Hepatocyte (in vitro differentiated cells): ENCODE measurements at places on chromosomes 13 and 19. TPM values are rescaled to one million over a fixed set of nuclear protein-coding genes. Genes with fewer than 3 reads are reported as not detected.

NALCN gene
- total RNA-seq: 0.33 and 0.48 TPM in 2 replicates

ZFP28 gene
- total RNA-seq: 4.7 and 5.7 TPM in 2 replicates

KIR3DL1 gene
- total RNA-seq: not detected in 2 replicates

BCL3 gene
- 4.3 and 6.3 TPM in 2 replicates for total RNA-seq

IGFL2 gene
- 12.9 and 15.2 TPM in 2 replicates for total RNA-seq

FRY gene
- 3.7 and 6.4 TPM in 2 replicates for total RNA-seq

WBP4 gene
- total RNA-seq: 6.1 and 8.4 TPM in 2 replicates

LIPE gene
- total RNA-seq: 6.4 and 11.2 TPM in 2 replicates

NANOS3 gene
- total RNA-seq: 0.60 TPM in 1 of 2 replicates, not detected in the other

SHD gene
- 0.08 TPM in 1 of 2 replicates, not detected in the other for total RNA-seq

GRCh38 chr19:49422407-49423070 lies 702 bp downstream of the PTH2 start:
- H3K27ac ChIP-seq: no peak overlapping the region
- peaks cover 99% of the 10 kb centered on the region for H3K27me3 ChIP-seq
- peak; percentile 41 for DNase-seq
- H3K4me3 ChIP-seq: no peak overlapping the region
- H3K36me3 ChIP-seq: no peaks in the 10 kb centered on the region

DNA sequence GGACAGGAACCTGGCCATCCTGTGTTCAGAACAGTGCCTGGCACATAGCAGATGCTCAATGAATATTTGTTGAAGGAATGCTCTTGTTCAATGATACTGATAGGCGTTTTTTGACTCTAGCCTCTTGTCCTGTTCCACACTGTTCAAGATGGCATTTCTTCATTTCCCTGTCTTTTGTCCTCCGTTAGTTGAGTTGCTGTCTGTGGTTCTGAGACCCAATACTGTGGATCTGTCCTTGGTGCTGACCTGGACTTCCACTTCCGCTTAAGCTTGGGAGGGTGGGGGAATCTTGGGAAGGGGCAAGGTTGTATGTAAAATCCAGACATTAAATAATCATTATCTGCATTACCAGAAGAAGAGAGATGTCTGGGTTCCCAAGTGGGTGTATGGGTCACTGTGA lies 8.3 kb upstream of the KCNN4 start:
- no peaks in the 10 kb centered on the region for H3K36me3 ChIP-seq
- no peaks in the 10 kb centered on the region for H3K4me1 ChIP-seq
- H3K4me3 ChIP-seq: no peak overlapping the region
- peak; percentile 63 for DNase-seq
- no peak overlapping the region for H3K27ac ChIP-seq

DNA sequence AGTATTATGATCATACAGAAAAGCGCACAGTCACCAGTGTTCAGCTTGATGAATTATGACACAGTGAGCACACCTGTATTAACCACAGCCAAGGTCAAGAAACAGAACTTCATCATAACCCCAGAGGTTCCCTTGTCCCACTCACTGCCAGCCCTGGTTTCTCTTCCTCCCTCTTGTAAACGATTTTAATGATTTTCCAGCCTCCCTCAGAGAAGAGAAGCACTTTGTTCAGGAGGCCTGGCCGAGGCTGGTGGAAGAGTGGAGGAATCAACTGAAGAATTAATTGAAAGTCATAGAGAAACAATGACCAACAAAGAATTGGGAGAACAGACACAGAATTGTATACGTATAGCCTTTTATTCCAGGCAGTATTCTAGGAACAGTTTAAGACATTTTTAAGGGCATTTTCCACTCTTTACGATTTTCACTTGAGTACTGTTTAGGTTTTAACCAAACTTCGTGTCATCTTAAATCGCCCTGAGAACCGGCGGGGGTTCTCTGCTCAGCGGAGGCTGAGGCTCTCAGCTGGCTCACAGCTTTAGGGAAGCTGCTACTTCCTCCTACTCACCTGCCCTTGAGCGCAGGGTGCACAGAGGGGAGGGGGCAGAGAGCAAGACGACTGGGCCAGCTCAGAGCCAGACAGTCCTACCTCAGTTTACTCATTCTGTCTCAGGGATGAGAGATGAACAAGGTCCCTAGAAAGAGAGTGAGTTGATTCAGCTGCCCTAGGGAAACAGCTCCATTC lies 108.6 kb downstream of the AKAP11 start:
- no peaks in the 10 kb centered on the region for H3K36me3 ChIP-seq
- no peaks in the 10 kb centered on the region for H3K27me3 ChIP-seq
- no peak for DNase-seq
- no peaks in the 10 kb centered on the region for H3K4me1 ChIP-seq

- no peaks in the 10 kb centered on the region for H3K36me3 ChIP-seq
- peak within 1 kb of the TSS; percentile 47 for H3K4me3 ChIP-seq
- peak within 1 kb of the TSS; percentile 87 for H3K27ac ChIP-seq
- H3K4me1 ChIP-seq: no peaks in the 10 kb centered on the region
- H3K27me3 ChIP-seq: no peaks in the 10 kb centered on the region
Observed at GRCh38 chr13:48412881-48413351, at the start of gene LPAR6. Gene LPAR6 (minus strand): TSS chr13:48413113. CDS start chr13:48412423, 690 bp downstream.

DNA sequence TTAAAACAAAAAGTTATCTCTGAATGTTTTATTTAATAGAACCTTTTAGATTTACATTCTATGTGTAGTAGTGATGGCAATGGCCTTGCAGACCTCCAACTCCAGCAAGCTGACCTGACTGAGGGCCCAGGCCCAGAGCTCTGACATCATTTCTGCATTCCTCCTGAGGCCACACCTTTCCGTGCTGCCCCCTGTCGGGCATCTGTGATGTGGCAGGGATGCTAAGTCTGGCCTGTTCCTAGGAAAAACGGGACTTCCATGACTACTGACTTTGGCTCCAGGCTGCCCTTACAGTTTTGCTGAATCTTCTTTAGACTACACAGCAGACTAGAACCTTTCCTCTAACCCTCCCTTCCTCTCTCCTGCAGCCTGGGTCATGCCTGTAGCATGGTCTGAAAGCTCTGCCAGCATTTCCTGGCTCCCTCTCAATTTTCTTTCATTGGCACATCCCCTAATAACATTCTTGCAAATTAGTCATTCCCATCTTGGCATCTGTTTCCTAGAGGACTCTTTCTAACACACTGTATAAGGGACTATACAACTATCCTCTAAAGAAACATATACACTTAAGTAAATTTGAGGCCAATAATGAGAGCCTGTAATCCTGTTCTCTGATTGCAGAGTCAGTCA lies 249.1 kb downstream of the GPC5 start:
- DNase-seq: peak; percentile 13
- H3K27ac ChIP-seq: no peak overlapping the region
- no peaks in the 10 kb centered on the region for H3K36me3 ChIP-seq
- no peak overlapping the region for H3K4me3 ChIP-seq
- H3K27me3 ChIP-seq: no peaks in the 10 kb centered on the region
- H3K4me1 ChIP-seq: no peaks in the 10 kb centered on the region

DNA sequence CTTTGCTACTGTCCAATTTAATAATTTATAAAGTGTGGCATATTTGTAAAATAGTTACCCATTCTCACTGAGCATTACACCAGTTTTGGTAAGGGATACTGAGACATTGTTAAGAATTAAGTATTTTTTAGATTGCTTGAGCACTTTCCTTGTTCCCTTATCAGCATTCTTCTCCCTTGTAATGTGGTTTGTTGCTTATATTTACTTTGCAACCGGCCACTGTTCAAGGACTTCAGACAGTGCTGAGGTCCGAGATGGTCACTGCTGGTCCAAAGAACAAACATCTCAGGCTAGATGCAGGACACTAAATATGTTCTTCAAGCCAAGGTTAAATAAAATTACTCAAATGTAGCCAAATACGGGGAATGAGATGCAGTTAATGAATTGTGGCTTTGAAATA lies 161.4 kb downstream of the TM9SF2 start:
- no peak for DNase-seq
- peaks cover 13% of the 10 kb centered on the region for H3K27me3 ChIP-seq
- H3K4me1 ChIP-seq: peaks cover under 1% of the 10 kb centered on the region
- no peaks in the 10 kb centered on the region for H3K36me3 ChIP-seq

GRCh38 chr13:113159701-113160100 lies 1.3 kb downstream of the PROZ start:
- no peak overlapping the region for H3K27ac ChIP-seq
- no peaks in the 10 kb centered on the region for H3K36me3 ChIP-seq
- peak; percentile 10 for DNase-seq
- peaks cover 9% of the 10 kb centered on the region for H3K27me3 ChIP-seq
- H3K4me3 ChIP-seq: no peak overlapping the region

DNA sequence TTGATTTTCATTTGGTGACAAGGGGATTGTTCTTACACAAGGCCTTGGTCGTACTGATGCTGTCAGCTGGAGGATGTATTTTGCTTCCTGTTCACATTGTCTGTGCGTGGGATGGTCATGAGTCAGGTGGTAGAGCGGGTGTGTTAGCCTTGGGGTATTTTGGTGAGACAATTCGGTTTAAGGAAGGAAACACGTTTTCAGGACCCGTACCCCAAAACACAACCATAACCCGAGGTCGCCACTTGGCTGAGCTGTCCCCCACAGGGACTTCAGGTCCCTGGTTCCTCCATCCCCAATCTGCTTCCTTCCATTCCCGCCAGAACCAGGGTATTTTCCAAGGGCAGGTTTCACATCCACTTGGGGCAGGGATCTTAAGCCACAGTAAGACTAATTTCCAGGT lies 15.0 kb downstream of the MYO9B start:
- no peaks in the 10 kb centered on the region for H3K36me3 ChIP-seq
- no peak overlapping the region for H3K4me3 ChIP-seq
- peak overlapping the region; percentile 80 for H3K27ac ChIP-seq
- H3K4me1 ChIP-seq: peaks cover 8% of the 10 kb centered on the region
- H3K27me3 ChIP-seq: no peaks in the 10 kb centered on the region

DNA sequence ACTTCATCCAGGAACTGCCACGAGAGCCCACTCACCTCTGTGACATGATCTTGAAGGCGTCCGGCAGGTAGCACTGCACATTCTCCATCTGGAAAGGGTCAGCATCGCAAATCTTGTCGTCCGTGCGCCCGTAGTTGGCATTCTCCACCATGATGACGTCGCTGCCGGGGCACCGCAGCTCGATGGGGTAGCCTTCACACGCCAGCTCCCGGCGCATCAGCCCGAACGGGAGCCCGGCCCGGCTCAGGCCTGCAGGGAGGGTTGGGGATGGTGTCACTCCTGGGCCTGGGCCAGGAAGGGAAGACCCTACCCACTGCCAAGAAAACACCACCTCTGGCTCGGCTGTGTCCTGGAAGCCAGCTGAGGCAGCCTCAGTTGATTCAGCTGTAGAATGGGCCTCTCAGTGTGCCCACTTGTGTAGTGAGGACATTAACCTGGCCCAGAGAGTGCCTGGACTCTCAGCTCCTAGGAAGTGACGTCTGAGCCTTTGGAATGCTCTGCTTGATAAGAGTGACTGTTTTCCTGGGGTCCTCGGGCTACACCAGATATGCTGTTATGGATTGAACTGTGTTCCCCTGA lies 28.4 kb downstream of the ADGRL1 start:
- H3K36me3 ChIP-seq: no peaks in the 10 kb centered on the region
- H3K27me3 ChIP-seq: no peaks in the 10 kb centered on the region
- H3K27ac ChIP-seq: no peak overlapping the region

- peaks cover 7% of the 10 kb centered on the region for H3K4me1 ChIP-seq
- H3K27ac ChIP-seq: no peak overlapping the region
- no peak for DNase-seq
- H3K36me3 ChIP-seq: no peaks in the 10 kb centered on the region
- H3K4me3 ChIP-seq: no peak overlapping the region
- H3K27me3 ChIP-seq: no peaks in the 10 kb centered on the region
Observed at GRCh38 chr19:32017176-32017953, 328.0 kb upstream of the ZNF507 start.

DNA sequence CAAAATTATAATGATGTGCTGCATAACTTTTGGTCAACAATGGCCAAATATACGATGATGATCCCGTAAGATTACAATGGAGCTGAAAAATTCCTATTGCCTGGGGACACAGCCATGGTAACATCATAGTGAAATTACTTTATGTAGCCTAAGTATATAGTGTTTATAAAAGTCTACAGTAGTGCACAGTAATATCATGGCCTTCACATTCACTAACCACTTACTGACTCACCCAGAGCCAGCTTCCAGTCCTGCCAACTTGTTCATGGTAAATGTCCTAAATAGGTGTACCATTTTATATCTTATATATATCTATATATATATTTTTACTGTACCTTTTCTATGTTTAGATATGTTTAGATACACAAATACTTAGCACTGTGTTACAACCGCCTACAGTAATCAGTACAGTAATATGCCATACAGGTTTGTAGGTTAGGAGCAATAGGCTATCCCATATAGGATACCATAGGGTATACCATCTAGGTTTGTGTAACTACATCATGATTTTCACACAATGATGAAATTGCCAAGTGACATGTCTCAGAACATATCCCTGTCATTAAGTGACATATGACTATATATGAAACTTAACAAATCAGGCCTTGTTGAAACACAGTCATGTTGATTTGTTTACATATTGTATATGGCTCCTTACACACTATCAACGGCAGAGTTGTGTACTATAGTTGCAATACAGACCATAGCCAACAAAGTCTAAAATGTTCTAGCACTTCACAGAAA lies 23.7 kb downstream of the DIS3 start:
- H3K4me1 ChIP-seq: no peaks in the 10 kb centered on the region
- DNase-seq: no peak
- H3K27ac ChIP-seq: no peak overlapping the region

GRCh38 chr19:44682807-44683206 lies 11.5 kb downstream of the CEACAM19 start:
- DNase-seq: no peak
- no peak overlapping the region for H3K27ac ChIP-seq
- no peak overlapping the region for H3K4me3 ChIP-seq
- H3K27me3 ChIP-seq: no peaks in the 10 kb centered on the region
- no peaks in the 10 kb centered on the region for H3K36me3 ChIP-seq

DNA sequence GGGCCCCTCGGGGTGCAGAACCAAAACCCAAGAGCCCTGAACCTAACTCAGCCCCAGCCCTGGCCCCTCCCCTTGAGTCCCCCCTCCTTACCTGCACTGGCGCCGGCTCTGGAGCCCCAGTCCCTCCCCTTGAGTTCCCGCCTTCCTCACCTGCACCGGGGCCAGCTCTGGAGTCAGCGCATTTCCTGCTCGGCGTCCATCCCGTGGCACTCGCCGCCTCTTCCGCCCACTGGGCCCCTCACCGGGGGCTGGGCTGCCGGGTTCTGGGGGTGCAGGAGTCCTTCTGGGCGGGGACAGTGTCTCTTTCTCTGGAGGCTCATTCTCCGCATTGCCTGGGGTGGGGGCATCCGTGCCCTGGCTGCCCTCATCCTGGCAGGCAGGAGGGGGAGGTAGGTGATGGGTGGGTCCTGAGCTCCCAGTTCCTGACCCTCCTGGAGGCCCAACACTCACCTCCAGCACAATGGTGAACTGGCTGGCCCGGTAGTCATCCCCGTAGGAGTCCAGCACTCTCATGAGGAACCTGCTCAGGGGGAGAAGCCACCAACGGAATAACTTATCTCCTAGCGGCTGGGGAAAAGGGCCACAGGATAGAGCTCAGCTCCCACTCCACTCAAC lies 5.3 kb downstream of the NDUFA3 start:
- H3K27me3 ChIP-seq: no peaks in the 10 kb centered on the region
- peaks cover 3% of the 10 kb centered on the region for H3K4me1 ChIP-seq
- H3K36me3 ChIP-seq: no peaks in the 10 kb centered on the region
- H3K4me3 ChIP-seq: no peak overlapping the region

- peak overlapping the region; percentile 30 for H3K27ac ChIP-seq
- no peaks in the 10 kb centered on the region for H3K36me3 ChIP-seq
- peak; percentile 65 for DNase-seq
Observed at GRCh38 chr13:42875475-42876269, 94.3 kb downstream of the FAM216B start.

- no peak overlapping the region for H3K27ac ChIP-seq
- no peaks in the 10 kb centered on the region for H3K4me1 ChIP-seq
- H3K4me3 ChIP-seq: no peak overlapping the region
- DNase-seq: no peak
- no peaks in the 10 kb centered on the region for H3K36me3 ChIP-seq
Observed at GRCh38 chr19:7562646-7563393, 27.3 kb downstream of the PNPLA6 start.
